ENCODE measurements at places on chromosomes 6 and 20. TPM values are rescaled to one million over a fixed set of nuclear protein-coding genes. Genes with fewer than 3 reads are reported as not detected.

CLVS2 gene
- not detected for total RNA-seq

SNAI1 gene
- total RNA-seq: 6.9 TPM

CAGE1 gene
- total RNA-seq: not detected

GPRC6A gene
- not detected for total RNA-seq

C6orf141 gene
- total RNA-seq: 28.1 TPM

SLC4A11 gene
- total RNA-seq: 10.9 TPM

HLA-DQA2 gene
- total RNA-seq: not detected

FAM83C gene
- total RNA-seq: not detected

PTPRK gene
- total RNA-seq: 72.5 TPM

RSPH4A gene
- total RNA-seq: 0.63 TPM

GABRR1 gene
- total RNA-seq: not detected

R3HDML gene
- not detected for total RNA-seq

SIRPD gene
- total RNA-seq: 0.19 TPM

GJA1 gene
- total RNA-seq: 232 TPM

LY6G6C gene
- not detected for total RNA-seq

ATP9A gene
- total RNA-seq: 48.8 TPM

DNA sequence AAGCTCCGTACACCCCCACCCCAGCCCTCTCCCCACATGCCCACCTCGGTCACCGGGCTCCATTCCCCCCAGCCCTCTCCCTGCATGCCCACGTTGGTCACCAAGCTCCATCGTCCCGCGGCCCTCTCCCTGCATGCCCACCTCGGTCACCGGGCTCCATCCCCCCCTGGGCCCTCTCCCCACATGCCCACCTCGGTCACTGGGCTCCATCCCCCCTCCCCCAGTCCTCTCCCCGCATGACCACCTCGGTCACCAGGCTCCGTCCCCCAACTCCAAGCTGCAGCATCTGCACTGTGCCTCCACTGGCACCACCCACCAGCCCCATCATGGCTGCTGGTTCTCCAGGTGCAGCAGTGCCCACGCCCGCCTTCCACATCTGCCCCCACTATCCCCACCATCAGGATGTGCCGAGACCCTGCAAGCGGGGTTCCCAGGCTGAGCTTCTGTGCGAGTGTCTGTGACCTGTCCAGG is 16.8 kb downstream of the TAF4 start:
- DNase-seq: no peak

- no peak for DNase-seq
Observed at GRCh38 chr20:31806564-31807355, 12.4 kb upstream of the MYLK2 start.

GRCh38 chr6:81979329-81979728 is 226.8 kb upstream of the TENT5A start:
- no peak for DNase-seq

- DNase-seq: no peak
Observed at GRCh38 chr20:44115762-44116644, 71.0 kb downstream of the JPH2 start.

DNA sequence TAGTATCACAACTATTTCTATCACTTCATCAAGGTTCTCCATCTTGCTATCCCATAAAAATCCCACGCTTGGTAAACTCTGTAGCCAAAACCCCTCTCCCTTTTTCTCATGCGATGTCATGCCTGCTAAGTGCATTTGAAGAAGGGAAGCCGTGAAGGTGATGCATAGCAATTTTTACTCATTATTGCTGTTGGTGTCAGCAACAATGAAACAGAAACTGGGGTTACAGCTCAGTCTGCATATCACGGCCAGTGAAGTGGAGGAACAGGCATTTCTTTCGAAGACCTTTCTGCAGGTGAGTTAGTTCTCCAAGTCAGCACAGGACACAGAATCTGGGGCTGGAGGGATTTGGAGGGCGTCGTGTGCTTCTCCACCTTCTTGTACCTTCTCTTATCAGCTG is 5.8 kb downstream of the UNC93A start:
- no peak for DNase-seq

GRCh38 chr6:8238773-8239683 is 136.7 kb upstream of the EEF1E1 start:
- DNase-seq: no peak

DNA sequence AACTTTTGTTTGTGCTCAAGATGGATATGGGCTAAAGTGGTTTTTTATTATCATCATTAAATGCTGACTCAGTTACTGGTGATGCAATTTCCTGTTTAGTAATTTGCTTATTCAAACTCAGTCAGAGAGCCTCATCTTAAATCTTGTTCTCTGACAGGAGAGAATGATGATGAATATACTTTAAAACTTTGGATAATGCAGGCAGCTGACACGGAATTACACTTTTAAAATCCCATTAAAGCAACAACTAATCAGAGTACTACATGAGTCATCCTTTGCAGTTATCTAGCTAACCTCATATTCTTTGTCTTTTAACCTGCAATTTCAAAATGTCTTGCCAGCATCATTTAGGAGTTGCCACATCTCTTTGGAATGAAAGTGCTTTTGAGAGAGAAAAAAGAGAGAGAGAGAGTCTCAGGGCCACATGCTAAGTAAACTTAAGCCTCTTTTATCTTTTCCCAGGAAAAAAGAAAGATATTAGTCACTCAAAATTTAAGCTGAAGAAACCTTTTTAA is 9.2 kb upstream of the C6orf141 start:
- no peak for DNase-seq

- no peak for DNase-seq
Observed at GRCh38 chr6:163314791-163315470, 99.6 kb upstream of the QKI start.

DNA sequence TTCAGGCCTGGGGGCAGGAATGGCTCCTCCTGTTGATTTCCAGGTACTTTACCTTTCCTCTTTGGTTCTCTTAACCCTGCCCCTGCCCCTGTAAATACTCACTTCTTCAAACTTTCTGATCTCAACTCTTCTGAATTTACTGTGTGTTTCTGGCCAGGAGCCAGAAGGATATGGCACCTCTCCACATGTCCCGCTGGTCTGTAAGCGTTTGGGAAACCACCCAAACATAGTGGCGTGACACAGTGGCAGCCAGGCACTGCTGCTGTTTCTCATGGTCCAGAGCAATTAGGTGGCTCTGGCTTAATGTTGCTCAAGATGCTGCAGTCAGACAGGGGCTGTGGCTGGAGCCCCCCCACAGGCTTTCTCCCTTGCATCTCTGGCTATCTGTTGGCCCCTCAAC is 374.5 kb downstream of the RNGTT start:
- DNase-seq: no peak

DNA sequence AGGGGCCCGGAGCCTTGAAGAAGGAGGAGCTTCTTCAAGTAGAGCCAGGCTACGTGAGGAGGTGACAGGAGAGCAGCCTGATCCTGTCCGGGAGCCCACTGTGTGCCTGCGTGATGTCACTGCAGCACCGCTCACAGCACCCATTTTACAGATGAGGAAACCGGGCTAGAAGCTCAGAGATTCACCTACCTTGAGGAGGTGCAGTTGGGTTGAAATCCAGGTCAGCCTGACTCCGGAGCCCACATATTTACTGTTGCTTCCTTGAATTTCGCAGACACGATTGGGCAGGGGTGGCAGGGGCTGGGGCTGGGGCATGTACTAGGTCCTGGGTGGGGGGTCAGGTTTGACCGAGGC is 12.5 kb downstream of the VSTM2L start:
- no peak for DNase-seq

GRCh38 chr6:105301072-105301503 is 101.8 kb downstream of the PREP start:
- DNase-seq: no peak

- DNase-seq: no peak
Observed at GRCh38 chr6:31209137-31209536, 38.7 kb upstream of the POU5F1 start.

DNA sequence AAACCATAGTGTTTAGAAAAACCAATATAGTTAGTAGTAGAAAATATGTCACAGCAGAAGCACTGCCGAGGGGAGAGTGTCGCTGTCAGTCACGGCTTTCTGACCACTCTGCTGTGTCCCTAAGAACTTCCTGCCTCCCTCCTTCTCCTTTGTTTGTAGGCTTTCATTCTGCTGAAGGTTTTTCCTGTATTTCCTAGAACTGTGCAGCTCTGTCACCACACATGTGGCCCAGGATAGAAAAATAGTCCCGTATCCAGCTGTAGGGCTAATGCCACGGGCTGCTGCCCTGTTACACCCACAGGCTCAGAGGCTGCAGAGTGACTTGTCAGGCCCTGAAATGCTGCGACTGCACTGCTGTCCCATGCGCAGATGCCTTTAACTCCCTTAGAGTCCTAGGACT is 52.6 kb upstream of the SYNJ2 start:
- DNase-seq: no peak

GRCh38 chr20:21920211-21920610 is 214.7 kb downstream of the PAX1 start:
- DNase-seq: no peak

DNA sequence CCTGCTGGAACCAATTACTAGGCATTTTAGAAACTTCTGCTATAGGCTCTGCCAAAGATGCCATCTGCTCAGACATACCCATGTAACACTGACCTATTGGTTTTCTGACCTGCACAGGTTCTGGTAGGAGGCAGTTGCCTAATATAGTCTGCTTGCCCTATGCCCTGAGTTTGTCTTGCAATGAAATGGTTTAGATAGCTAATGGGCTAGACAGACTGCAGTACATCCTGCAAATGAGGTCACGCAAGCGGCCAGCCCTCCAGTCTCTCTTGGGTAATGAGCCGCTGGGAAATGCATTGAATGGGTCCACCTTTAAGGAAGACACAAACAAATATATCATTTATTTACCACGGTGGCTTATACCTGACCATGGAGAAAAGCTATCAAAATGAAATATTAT is 90.6 kb upstream of the B3GAT2 start:
- no peak for DNase-seq

GRCh38 chr20:37336369-37337207 is 9.4 kb upstream of the SRC start:
- DNase-seq: no peak

- no peak for DNase-seq
Observed at GRCh38 chr20:49361862-49362660, 84.2 kb upstream of the ZNFX1 start.

DNA sequence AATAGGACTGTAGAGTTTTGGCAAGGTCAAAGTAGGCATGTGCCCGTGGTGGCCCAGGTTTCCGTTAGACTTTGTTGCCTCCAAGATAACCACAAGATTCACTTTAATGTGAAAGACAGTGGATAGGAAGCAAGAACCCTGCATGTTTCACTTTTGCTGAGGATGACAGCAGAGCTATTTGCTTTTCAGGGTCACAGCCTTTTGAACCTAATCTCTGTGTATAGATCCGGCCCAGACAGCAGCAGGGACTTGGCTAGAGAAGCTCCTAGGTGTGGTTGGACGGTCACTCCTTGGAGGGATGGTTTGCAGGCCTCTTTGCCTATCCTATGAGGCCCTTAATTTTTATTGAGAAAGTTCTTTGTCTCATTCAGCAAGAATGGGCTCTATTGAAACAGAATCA is 538.8 kb downstream of the HACE1 start:
- DNase-seq: no peak

- DNase-seq: peak; percentile 47
Observed at GRCh38 chr6:111642463-111643158, 36.9 kb upstream of the TRAF3IP2 start.

DNA sequence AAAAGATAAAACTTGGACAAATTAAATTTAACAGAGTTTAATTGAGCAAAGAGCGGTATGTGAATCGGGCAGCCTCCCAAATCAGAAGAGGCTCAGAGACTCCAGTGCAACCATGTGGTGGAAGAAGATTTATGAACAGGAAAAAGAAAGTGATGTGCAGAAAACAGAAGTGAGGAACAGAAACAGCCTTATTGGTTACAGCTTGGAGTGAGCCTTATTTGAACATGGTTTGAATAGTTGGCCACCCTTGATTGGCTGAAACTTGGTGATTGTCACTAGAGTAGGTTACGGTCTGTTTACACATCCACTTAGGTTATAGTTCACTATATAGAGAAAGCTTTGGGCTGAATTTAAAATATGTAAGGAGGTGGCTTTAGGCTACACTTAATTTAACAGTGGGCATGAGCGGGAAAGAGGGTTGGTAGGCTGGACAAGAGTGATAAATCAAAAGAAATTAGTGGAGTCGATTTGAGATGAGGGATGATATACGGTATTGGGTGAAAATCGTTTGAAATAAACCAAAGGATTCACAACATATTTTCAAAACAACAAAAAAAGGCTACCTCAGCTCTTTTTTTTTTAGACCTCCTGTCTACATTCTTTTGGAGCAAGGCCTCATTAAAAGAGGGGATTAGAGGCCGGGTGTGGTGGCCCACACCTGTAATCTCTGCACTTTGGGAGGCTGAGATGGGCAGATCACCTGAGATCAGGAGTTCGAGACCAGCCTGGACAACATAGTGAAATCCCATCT is 84.3 kb upstream of the PREP start:
- no peak for DNase-seq

GRCh38 chr6:36694616-36695015 is 3.0 kb upstream of the RAB44 start:
- no peak for DNase-seq

- no peak for DNase-seq
Observed at GRCh38 chr6:54114991-54115390, 3.7 kb downstream of the MLIP start.

DNA sequence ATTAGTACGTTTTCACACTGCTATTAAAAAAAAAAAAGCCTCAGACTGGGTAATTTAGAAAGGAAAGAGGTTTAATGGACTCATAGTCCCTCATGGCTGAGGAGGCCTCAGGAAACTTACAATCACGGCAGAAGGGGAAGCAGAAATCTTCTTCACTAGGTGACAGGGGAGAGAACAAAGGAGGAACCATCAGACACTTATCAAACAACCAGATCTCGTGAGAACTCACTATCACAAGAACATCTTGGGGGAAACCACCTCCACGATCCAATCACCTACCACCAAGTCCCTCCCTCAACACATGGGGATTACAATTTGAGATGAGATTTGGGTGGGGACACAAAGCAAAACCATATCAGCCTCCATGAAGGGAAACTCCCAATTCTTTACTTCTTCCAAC is 85.2 kb upstream of the MAFB start:
- DNase-seq: no peak

GRCh38 chr20:58650181-58650775 is 805 bp upstream of the STX16 start:
- no peak for DNase-seq

DNA sequence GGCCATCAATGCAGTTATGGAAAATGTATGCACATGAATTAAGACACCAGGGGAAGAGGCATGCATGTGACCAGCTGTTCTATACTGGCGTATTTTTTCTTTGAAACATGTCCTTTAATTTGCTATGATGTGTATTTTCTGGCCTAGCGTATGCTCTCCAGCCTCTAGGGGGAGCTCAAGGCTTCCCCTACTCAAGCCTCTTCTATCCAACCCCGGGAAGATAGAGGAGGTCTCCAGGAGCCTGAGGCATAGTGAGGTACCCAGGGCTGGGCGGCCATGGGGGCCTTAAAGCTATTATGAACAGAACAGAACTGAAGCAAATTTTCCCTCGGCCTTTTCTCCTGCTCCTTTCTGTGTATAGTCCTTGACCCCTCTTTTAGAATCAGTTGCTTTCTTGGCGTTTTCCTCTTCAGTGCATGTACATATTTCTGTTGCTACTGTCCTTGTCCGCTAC is 528.9 kb downstream of the MAFB start:
- peak; percentile 5 for DNase-seq

GRCh38 chr6:9412951-9413559 is 977.7 kb upstream of the SLC35B3 start:
- no peak for DNase-seq

GRCh38 chr6:7909323-7910276 is 988 bp downstream of the TXNDC5 start:
- DNase-seq: peak; percentile 37

GRCh38 chr6:146990821-146991798 is 213.1 kb upstream of the STXBP5 start:
- peak; percentile 29 for DNase-seq

- DNase-seq: no peak
Observed at GRCh38 chr20:62638679-62639406, 3.5 kb upstream of the SLCO4A1 start.

All from glomerular endothelial cell (primary cell).